ENCODE measurements at places on chromosomes 7 and 10. TPM values are rescaled to one million over a fixed set of nuclear protein-coding genes. Genes with fewer than 3 reads are reported as not detected.

GRCh38 chr7:41476460-41476803 is 226.5 kb downstream of the INHBA start:
- no peak overlapping the region for H3K27ac ChIP-seq
- H3K27me3 ChIP-seq = no peaks in the 10 kb centered on the region
- peaks cover 10% of the 10 kb centered on the region for H3K4me1 ChIP-seq
- DNase-seq = no peak
- no peaks in the 10 kb centered on the region for H3K36me3 ChIP-seq
- H3K4me3 ChIP-seq = no peak overlapping the region

Gene PSD
- 34.0 TPM for total RNA-seq

DNA sequence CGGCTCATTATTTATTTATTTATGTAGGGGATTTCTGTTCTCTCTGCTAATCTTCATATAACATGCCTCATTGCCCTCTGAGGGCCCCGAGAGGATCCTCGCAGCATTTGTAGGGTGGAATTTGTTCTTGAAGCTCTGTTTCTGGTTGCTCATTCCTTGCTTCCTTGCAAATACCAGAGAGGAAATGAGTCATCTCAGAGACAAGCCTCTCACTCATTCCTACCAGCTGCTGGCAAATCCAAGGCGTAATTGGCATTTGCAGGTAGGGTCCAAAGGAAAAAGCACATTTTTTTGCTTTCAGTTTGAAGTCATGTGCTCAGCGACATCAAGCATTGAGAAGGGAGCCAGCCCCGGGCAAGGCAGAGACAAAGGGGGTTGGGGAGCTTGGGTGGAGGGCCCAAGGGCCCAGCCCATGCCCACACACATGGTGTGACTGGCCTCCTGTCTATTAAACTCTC is 501.6 kb downstream of the GALNT17 start:
- peaks cover 5% of the 10 kb centered on the region for H3K4me1 ChIP-seq
- no peak overlapping the region for H3K27ac ChIP-seq
- no peaks in the 10 kb centered on the region for H3K27me3 ChIP-seq
- no peak for DNase-seq
- no peaks in the 10 kb centered on the region for H3K36me3 ChIP-seq

DNA sequence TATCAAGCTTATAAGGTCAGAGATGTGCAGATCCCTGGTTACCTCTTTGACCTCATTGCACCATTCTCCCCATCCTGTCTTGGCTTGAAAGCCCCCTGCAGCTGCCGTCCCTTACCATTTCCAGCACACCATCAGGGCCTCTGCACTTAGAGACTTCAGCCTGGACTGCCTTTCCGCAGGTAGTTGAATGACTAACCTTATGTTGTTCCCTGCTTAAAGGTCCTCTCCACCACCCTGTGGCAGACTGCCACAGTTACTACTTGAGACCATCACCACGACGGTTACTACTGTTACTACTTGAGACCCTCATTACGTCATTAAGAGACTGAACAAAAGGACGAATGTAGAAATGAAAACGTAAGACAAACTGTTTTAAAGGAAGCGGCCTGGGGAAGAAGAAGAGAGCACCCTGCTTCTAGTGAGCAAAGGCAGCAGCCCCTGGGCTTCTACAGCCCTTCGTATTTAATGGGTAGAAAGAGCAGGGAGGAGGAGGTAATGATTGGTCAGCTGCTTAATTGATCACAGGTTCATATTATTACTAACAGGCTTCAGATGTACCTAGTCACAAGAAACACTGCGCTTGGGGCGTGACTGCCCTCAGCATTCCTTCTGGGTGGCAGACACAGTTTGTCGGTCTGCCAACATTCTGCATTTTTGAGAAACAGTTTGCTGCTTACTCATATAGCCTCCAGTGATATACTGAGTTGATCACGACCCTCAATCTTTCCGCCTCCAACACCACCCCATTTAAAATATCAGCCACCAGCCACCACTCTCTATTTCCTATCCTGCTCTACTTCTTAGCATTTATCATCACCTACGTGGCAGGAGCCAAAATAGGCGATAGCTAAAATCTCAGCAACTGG is 74.1 kb upstream of the PARD3 start:
- H3K4me3 ChIP-seq = no peak overlapping the region
- H3K4me1 ChIP-seq = no peaks in the 10 kb centered on the region
- DNase-seq = no peak
- H3K27me3 ChIP-seq = no peaks in the 10 kb centered on the region
- H3K27ac ChIP-seq = no peak overlapping the region
- no peaks in the 10 kb centered on the region for H3K36me3 ChIP-seq

DNA sequence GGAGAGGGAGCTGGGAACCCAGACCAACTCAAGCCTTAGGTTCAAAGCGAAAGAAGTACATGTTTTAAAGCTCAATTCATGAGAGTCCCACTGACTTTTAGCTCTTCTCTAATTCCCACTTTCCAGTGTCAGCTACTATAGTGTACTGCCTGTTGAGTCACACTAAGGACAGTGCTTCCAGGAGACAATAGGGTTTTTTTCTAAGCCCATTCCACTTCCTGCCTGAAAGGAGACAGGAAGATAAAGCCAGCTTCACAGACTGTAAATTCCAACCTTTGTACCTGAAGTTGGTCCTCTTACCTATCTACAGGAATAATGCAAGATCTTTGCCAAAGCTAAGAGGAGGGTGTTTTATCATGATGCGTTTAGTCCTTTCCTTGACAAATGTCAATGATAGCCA is 4.4 kb downstream of the MSRB2 start:
- no peak for DNase-seq
- H3K27ac ChIP-seq = no peak overlapping the region
- peaks cover 6% of the 10 kb centered on the region for H3K4me1 ChIP-seq
- no peak overlapping the region for H3K4me3 ChIP-seq
- no peaks in the 10 kb centered on the region for H3K27me3 ChIP-seq

GRCh38 chr7:41130561-41131236 is 572.2 kb downstream of the INHBA start:
- no peak overlapping the region for H3K4me3 ChIP-seq
- H3K27ac ChIP-seq = no peak overlapping the region
- DNase-seq = no peak

DNA sequence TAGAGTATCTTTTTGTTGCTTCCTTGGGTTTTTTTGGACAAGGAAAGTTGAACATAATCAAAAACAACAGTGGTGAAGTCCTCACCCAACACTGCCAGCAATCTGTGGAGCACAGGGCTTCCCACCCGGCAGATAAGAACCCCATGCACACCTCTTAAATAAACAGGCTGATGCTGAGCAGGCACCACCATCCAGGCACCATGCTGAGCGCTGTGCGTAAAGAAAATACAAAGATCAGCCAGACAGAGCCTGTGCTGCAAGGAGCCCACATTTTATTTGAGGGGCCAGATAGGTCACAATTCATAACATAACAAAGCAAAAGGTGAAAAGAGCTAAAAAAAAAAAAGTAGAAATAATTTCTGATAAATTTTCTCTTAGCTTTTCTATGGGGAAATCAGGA is 231.2 kb downstream of the PTPRN2 start:
- no peaks in the 10 kb centered on the region for H3K27me3 ChIP-seq
- no peak overlapping the region for H3K27ac ChIP-seq
- no peak overlapping the region for H3K4me3 ChIP-seq

Gene NCF1
- 1.0 TPM for total RNA-seq

DNA sequence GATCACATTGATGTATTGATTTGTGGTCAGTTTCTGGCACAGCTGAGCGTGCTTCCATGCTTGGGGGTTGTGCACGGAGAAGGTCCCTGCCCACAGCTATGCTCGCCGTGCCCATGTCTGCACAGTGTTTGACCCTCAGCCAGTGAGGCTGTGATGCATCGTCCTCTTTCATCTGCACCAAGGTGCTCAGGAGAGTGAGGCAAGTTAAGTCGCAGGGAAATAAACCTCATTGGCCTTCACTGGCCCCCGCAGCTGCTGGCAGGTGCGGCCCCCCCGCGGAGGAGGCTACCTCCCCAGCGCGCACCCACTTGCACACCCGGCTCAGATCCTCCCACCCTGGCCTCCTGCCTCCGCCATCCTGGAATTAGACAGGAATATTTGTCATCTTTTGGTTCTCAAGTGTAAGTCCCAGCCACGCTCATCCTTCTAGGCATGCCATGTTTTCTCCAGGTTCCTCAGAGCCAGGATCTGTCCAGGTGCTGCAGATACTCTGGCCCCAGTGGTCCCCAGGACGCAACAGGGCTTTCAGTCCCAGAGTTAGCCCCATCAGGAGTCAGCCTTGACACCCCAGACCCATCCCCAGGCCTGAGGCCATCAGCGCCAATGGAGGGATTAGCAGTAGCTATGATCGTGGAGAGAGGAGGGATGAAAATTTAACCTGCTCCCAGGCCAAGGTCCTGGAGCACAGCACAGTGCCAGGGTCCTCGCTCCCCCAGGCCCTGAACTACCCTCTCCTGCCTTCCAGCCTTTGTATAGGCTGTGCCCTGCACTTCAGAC is 93.7 kb downstream of the OAT start:
- no peaks in the 10 kb centered on the region for H3K36me3 ChIP-seq
- H3K27me3 ChIP-seq = no peaks in the 10 kb centered on the region
- no peaks in the 10 kb centered on the region for H3K4me1 ChIP-seq
- DNase-seq = peak; percentile 13
- no peak overlapping the region for H3K27ac ChIP-seq
- H3K4me3 ChIP-seq = no peak overlapping the region

DNA sequence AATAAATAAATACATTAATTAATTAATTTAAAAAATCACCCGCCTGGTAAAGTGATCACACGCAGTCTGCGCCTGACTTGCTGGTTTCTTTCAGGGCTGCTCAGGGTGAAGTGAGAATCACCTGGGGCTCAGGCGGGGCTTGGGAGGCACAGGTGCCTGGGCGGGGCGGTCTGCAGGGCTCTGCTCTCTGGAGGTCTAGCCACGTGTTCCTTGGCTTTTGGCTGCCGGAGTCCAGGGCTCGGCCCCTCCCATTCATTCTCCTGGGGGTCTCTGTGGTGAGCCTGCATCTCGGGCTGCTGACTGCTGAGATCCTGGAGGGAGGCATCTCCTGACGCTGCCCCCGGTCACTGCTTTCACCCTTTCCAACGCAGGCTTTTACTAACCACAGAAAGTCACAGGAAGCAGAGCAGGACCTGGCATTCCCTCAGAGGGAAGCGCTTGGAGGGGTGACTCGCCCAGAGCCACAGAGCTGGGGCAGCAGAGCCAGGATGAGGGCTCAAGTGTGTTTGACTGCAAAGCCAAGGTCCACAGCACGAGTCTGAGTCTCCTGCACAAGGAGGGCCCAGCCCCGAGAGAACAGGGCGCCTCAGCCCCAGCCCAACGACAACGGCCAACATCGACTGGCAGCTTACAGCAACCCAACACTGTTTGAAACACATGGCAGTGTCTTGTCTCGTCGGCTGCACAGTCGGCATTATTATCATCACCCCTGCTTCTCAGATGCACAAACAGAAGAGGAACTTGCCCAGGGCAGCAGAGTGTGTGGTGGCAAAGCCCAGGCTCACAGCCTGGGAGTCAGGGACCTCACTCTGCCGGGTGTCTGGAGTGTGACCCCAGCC is 22.4 kb upstream of the MNX1 start:
- no peak overlapping the region for H3K27ac ChIP-seq
- H3K36me3 ChIP-seq = no peaks in the 10 kb centered on the region
- H3K27me3 ChIP-seq = no peaks in the 10 kb centered on the region
- no peaks in the 10 kb centered on the region for H3K4me1 ChIP-seq

Gene STRIP2
- total RNA-seq = 1.3 TPM

Gene TRIM74
- 0.30 TPM for total RNA-seq

Gene ITPRID1
- total RNA-seq = not detected

- no peak overlapping the region for H3K27ac ChIP-seq
- no peaks in the 10 kb centered on the region for H3K27me3 ChIP-seq
- H3K36me3 ChIP-seq = no peaks in the 10 kb centered on the region
- no peak for DNase-seq
- no peak overlapping the region for H3K4me3 ChIP-seq
Observed at GRCh38 chr7:69553190-69553589, 45.1 kb upstream of the AUTS2 start.

Gene ASAH2
- total RNA-seq = 1.6 TPM

Gene CCDC172
- total RNA-seq = not detected

Gene CDK1
- total RNA-seq = 5.0 TPM

Gene ANK3
- 36.5 TPM for total RNA-seq

GRCh38 chr10:112957640-112958092 is 7.6 kb downstream of the TCF7L2 start:
- H3K27me3 ChIP-seq = no peaks in the 10 kb centered on the region
- no peak overlapping the region for H3K27ac ChIP-seq

Gene GPR37
- not detected for total RNA-seq

GRCh38 chr7:30278849-30279652 is 5.3 kb upstream of the ZNRF2 start:
- no peaks in the 10 kb centered on the region for H3K36me3 ChIP-seq
- H3K4me3 ChIP-seq = no peak overlapping the region
- DNase-seq = no peak
- no peak overlapping the region for H3K27ac ChIP-seq
- H3K27me3 ChIP-seq = no peaks in the 10 kb centered on the region

GRCh38 chr10:75108684-75109458 is 2.6 kb upstream of the SAMD8 start:
- H3K27me3 ChIP-seq = no peaks in the 10 kb centered on the region
- H3K4me3 ChIP-seq = no peak overlapping the region
- H3K4me1 ChIP-seq = peaks cover 3% of the 10 kb centered on the region
- H3K36me3 ChIP-seq = no peaks in the 10 kb centered on the region
- no peak for DNase-seq
- H3K27ac ChIP-seq = no peak overlapping the region

GRCh38 chr10:71881647-71882355 is 30.8 kb upstream of the PSAP start:
- H3K36me3 ChIP-seq = no peaks in the 10 kb centered on the region
- H3K4me1 ChIP-seq = no peaks in the 10 kb centered on the region
- DNase-seq = no peak
- H3K4me3 ChIP-seq = no peak overlapping the region

DNA sequence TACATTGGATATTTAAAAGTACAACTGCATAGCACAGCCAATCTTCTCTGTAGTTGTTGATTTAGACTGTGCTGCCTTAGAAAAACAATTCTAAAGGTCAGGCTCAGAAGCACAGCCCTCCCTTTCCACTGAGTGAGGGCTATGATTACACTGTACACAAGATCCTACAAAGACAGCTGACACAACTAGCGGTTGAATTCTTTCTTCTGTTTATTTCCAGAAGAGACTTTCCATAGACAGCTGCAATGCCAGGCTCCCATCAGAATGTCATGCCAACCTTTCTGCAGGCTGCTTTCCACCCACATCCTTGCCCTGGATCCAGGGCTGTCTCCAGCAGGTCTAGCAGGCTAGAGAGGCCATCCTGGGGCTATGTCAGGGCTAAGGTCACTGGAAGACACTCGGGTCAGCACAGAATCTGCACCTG is 39.3 kb downstream of the FAM13C start:
- H3K27me3 ChIP-seq = no peaks in the 10 kb centered on the region
- peaks cover 28% of the 10 kb centered on the region for H3K4me1 ChIP-seq
- H3K4me3 ChIP-seq = no peak overlapping the region
- H3K27ac ChIP-seq = peak overlapping the region; percentile 43

All from ovary (tissue), 10 donors.